ENCODE measurements at places on chromosomes 4 and X.

DNA sequence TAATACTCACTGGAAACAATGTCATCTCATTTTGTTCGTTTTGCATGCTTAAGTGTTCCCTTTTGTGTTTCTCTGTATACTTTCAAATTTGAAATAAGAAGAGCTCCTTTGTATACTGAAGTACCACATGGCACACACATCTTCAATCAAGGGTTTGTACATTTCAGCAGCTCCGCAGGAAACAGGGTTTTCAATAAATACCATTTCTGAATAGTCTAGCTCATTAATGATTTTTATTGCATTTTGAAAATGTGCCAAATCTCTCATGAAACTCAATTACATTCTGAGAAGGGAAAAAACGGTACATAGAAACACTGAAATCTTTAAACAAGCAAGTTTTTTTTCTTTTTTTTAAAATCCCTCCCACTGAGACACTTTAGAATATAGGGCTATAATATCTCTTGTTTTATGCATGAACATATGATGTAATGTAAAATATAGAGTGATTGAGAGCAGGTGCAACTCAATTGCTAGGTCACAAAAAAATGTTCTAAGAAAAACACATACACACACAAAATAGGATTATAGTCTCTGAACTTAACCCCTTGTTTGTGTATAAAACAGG lies 914.2 kb upstream of the PCDH7 start:
- no peak for DNase-seq

GRCh38 chr4:182137343-182137742 lies 105.9 kb upstream of the TENM3 start:
- no peak for DNase-seq

DNA sequence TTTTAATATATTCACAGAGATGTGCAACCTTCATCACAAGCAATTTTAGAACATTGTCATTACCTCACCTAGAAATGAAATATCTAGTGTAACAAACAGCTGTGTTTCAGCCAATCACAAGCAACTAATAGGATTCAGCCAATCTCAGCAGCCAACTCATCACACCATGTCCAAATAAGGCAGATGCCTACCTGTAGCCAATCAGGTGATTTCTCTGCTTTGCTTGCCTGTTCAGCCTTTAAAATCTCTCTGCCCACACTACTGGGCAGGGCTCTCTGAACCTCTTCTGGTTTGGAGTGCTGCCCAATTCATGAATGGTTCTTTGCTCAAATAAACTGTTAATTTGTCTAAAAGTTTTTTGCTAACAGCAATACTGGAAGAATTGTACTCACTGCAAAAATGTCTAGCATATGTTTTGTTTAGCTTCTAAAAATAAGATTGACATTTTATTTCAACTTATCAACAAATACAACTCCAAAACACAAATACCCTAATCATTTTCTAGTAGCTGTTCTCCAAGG lies 52.4 kb upstream of the IGFBP7 start:
- DNase-seq = no peak

GRCh38 chr4:25949173-25949748 lies 35.2 kb downstream of the SMIM20 start:
- no peak for DNase-seq

- DNase-seq = no peak
Observed at GRCh38 chr4:168304744-168305459, 13.7 kb downstream of the DDX60 start.

DNA sequence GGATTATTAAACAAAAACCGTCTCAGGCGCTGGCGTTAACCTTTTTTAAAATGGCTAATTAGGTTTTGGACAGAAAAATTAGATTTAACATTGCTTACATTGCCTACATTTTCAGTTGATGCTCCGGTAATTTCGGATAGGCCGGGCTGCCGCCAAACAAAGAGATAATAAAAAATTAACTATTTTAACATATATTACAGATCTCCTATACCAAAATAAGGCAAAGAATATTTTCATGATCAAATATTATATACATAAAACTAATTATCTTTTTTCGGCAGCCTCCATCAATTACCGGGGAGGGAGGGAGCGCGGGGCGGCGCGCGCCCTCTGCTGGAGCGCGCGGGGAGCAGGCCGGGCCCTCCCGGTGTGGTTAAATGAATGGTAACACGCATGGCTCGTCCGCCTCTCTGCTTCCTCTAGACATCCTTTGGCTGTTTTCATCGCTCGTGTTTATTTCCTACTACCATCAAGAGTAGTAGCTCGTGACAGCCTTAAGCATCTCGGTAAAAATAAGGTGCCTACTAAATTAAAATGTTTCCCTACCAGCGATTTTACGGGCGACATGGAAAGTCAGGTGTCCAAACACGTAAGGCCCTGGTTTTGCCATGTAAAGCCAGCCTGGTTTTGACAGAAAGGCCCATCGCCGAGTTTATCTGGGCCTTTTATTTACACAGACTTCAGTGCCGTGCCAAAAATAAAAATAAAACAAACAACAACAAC lies 52.4 kb upstream of the TMEM33 start:
- no peak for DNase-seq

DNA sequence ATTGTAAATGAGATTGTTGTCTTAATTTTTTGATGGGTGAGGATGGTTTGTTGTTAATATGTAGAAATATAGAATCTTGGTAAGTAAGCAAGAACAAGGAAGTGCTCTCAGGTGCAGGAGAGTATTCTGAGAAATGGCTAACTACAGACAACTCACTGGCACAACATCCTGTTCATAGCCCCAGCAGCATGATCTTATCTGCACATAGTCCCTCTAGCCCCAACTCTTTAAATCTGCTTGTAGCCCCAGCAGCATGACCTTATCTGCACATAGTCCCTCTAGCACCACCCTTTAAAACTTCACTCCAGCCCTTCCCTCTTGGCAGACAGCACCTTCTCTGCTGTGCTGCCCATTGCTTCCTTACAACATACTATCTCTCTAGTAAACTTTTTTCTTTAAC lies 1957.1 kb upstream of the ADGRL3 start:
- no peak for DNase-seq

DNA sequence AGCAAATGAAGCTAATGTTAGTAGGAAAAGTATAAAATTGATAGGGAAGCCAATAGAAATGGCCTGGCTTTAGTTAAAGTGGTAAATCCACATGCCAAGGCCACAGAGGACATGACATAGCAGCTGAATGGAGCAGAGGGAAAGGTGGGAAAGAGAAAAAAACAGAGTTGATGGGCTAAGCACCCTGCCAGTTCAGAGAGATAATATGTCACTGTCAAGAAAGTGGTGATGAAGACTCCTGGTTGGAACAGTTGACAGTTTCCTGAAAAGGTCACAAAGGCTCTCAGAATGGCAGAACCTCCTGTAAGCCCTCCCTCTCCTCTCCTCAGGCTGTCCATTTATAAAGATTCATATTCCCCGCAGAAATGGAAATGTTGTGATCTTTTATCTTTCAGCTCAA lies 48.2 kb downstream of the SLC7A11 start:
- DNase-seq = no peak

DNA sequence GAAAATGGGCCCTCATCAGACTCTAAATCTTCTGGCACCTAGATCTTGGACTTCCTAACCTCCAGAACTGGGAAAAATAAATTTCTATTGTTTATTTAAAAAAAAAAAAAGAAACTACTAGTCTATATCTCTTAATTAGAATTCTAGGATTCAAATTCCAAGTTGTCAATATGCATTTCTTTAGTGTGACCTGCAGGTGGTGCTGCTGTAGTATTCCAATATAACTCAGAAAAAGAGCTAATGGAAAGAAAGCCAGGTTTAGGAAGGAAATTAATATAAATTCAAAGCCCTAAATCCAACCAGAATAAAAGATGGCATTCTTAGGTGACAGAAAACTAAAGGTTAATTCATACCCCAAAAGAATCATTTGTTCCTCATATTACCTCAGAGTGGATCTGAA lies 80.0 kb upstream of the NALF2 start:
- no peak for DNase-seq

GRCh38 chr4:10151182-10151581 lies 34.6 kb upstream of the WDR1 start:
- DNase-seq = no peak

DNA sequence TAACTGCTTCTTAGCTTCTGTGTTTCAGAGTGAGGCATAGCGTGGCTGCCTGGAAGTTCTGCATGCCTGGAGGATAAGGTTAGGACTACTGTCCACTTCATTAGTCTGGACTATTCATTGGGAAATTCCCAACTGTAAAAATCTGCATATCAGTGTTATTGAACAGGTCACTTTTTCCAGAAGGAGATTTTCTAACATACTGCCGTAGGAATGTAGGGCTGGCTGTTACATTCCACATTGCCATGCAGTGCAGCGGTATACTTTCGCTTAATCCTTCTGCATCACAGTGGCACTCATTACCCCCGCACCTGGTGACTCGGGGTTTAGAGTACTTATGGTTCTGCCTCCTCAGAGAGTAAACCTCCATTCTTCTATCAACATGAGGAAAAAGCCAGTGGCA lies 104.6 kb downstream of the NPFFR2 start:
- DNase-seq = no peak

GRCh38 chr4:4502694-4503311 lies 39.0 kb downstream of the STX18 start:
- no peak for DNase-seq

- no peak for DNase-seq
Observed at GRCh38 chr4:102736636-102737549, 23.9 kb downstream of the MANBA start.

GRCh38 chrX:136779346-136779781 lies 1.4 kb downstream of the ARHGEF6 start:
- DNase-seq = no peak

- peak; percentile 63 for DNase-seq
Observed at GRCh38 chrX:138711399-138712347, at the start of gene FGF13. TSS of gene FGF13 (minus strand) at chrX:138711717. CDS start at chrX:138711003, 714 bp downstream.

DNA sequence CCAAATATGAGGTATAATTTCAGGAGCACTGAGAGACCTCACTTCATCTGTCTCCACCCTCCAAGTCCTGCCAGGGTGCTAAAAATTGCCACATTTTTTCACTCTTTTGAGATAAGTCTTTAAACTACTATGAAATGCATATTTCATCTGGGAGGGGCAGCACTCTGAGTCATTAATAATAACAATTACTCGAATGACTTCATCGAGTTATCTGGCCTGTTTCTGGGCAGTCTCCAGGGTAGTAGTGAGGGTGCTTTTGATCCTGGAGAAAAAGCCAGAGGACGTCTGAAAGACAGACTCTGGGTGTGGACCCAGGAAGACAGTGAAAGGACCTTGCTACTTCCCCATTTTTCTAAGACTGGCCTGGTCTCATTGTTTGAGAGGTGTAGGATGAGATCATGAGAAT lies 42.3 kb upstream of the SRD5A3 start:
- no peak for DNase-seq

DNA sequence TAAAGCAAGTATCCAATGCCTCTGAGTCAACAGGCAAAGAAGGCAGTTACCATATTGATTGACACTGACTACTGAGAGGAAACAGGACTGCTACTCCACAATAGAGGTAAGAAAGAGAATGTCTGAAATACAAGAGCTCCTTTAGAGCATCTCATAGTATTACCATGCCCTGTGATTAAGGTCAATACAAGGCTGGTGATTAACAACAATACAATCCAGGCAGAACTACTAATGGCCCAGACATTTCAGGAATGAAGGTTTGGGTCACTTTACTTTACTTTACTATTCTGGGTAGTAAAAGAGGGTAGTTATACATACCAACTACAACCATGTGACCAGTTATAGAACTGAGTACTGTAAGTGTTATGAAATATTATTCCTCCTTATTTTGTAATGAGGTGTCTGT lies 44.5 kb downstream of the BRWD3 start:
- no peak for DNase-seq

GRCh38 chr4:152928286-152928685 lies 7.8 kb upstream of the FHDC1 start:
- no peak for DNase-seq

DNA sequence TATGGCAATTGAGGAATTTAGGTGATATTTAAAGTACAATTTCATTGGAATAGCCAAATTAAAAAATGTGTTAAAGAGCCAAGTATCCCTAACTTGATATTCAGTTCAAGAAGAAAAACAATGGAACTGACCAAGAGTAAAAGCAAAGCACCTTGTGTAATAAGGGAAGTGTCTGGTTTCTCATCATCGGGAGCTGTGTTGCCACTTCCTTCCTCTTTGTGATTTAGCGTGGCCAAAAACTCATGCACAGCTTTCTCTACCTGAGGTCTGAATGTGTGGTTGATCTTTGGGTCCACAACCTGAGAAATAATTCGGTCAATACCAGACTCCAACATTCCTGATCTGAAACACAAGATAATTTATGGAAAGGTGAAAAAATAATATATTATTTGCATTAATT lies 12.4 kb downstream of the BOD1L1 start:
- no peak for DNase-seq

GRCh38 chrX:16997313-16997712 lies 50.9 kb downstream of the REPS2 start:
- no peak for DNase-seq

DNA sequence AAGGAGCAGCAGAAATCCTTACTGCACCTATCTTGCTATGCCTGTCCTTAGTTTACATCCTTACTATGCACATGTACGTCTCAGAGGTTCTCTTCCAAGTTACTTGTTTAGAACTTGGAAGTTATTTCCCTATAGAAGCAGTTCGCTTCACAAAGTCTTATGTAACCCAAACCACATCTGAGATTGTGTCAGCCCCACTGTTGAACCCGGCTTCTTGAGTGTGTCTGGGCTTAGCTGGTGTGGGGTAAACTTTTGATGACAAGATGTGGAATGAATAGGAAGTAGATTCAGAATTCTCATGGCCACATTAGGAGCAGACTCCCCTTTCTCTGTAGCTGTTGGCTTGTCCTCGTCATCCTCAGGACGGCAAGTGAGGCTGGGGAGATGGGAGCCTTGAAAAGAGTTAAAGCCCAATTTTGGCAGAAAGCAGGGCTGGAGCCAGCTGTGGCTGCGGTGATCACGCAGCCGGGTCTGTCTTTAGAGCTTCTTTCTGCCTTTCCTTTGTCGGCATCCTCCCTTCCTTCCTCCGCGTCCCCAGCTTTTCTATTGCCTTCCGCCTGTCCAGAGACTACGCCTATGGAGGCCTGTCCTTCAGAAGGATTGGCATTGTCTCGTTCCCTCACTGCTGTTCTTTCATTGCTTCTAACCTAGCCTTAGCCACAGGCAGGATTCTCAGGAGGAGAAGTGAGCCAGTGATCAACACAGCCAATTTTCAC lies 23.0 kb upstream of the LIMCH1 start:
- DNase-seq = no peak

DNA sequence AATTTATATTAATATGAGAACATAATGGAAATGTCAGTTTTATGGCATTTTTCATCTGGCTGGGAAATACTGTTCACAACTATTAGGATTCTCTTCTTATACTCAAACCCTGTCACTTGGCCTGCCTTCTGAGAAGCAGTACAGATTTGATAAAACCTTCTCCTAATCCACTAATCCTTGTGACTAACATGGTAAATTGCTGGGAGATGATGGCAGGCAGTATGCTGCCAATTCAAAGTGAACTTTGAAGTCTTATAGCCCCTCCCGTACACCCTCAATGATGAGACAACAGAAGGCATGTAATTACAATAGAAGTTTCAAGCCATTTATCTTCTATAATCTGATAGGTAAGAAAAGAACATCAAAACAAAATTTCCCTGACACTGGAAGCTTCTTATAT lies 36.9 kb downstream of the PAQR3 start:
- no peak for DNase-seq

DNA sequence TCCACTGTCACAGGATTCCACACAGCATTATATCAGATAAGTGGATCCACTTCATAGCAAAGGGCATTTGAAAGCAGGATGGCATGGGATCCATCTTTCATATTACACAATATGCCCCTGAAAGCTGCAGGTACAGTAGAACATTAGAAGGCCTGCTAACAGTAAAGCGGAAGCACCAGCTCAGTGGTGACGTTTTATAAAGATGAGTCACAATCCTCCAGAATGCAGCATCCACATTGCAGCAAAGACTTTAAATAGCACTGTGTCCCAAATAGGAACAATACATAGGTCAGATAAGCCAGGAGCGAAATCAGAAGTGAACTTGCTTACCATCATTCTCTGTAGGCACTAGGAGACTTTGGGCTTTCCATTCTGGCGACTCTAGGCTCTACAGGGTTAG lies 609.5 kb upstream of the FAT1 start:
- no peak for DNase-seq

Data from suprapubic skin (tissue), 4 donors.